ENCODE measurements at places on chromosomes 7 and 10. TPM values are rescaled to one million over a fixed set of nuclear protein-coding genes. Genes with fewer than 3 reads are reported as not detected.

- H3K4me1 ChIP-seq, result no peaks in the 10 kb centered on the region
- DNase-seq, result no peak
- no peak overlapping the region for H3K4me3 ChIP-seq
- no peak overlapping the region for H3K27ac ChIP-seq
- no peaks in the 10 kb centered on the region for H3K27me3 ChIP-seq
- no peaks in the 10 kb centered on the region for H3K36me3 ChIP-seq
These were observed 140.0 kb downstream of the ITGB8 start for GRCh38 chr7:20470726-20471125.

GRCh38 chr10:52453501-52453900 is 139.4 kb downstream of the DKK1 start:
- H3K27ac ChIP-seq, result no peak overlapping the region
- no peaks in the 10 kb centered on the region for H3K4me1 ChIP-seq
- no peaks in the 10 kb centered on the region for H3K36me3 ChIP-seq
- H3K4me3 ChIP-seq, result no peak overlapping the region
- H3K27me3 ChIP-seq, result no peaks in the 10 kb centered on the region

DNA sequence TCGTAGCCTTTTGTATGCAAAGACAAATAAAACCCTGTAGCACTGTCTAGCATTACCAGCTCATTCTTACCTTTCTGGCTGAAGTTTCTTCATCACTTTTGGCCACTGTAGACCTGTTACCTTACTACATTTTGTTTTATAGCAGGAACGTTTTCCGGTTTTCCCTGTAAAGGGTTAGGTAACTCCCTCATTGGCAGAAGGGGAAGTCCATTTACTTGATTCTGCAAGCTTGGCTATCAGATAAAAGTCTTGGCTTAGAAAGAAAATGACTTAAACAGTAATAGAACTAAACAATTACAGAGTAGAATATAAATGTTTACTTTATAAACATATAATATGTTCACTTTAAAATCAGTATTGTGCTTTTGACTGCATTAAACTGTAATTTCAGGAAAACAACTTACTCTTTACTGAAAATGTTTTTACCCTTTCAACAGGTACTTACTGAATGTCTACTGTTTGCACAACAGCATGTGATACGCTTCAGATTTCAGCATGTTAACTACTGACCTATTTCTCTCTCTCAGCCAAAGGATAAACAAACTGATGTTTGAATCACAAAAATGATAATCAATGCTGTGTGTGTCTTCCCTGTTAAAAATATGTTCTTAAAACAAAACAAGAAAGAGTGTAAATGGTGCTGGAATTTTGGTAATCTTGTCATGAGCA is 67.1 kb downstream of the OTUD1 start:
- DNase-seq, result no peak
- no peaks in the 10 kb centered on the region for H3K27me3 ChIP-seq
- no peak overlapping the region for H3K4me3 ChIP-seq
- no peak overlapping the region for H3K27ac ChIP-seq
- no peaks in the 10 kb centered on the region for H3K4me1 ChIP-seq

The C7orf33 gene
- not detected for polyA plus RNA-seq

- DNase-seq, result no peak
- no peaks in the 10 kb centered on the region for H3K4me1 ChIP-seq
- H3K36me3 ChIP-seq, result no peaks in the 10 kb centered on the region
- no peak overlapping the region for H3K4me3 ChIP-seq
These were observed 7.3 kb upstream of the CRPPA start for GRCh38 chr7:16428672-16429071.

- H3K4me1 ChIP-seq, result no peaks in the 10 kb centered on the region
- no peak overlapping the region for H3K4me3 ChIP-seq
- peak overlapping the region; percentile 41 for H3K27ac ChIP-seq
- H3K27me3 ChIP-seq, result no peaks in the 10 kb centered on the region
These were observed 3.4 kb upstream of the IL6 start for GRCh38 chr7:22723637-22724036.

DNA sequence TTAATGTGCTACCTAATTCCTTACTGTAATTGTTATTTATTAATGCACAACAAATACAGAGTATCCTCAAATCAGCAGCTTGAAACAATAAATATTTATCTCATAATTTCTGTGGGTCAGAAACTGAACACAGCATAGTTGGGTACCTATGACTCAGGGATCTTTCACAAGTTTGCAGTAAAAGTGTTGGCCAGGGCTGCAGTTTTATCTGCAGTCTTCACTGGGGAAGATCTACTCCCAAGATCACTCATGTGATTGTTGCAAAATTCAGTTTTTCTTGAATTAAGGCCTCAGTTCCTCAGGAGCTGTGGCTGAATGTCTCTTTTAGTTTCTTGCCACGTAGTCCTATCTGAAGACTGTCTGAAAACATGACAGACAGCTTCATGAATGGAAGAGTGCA is 237.8 kb downstream of the ZWINT start:
- H3K4me1 ChIP-seq, result no peaks in the 10 kb centered on the region
- no peak overlapping the region for H3K27ac ChIP-seq
- no peak for DNase-seq
- no peaks in the 10 kb centered on the region for H3K36me3 ChIP-seq

DNA sequence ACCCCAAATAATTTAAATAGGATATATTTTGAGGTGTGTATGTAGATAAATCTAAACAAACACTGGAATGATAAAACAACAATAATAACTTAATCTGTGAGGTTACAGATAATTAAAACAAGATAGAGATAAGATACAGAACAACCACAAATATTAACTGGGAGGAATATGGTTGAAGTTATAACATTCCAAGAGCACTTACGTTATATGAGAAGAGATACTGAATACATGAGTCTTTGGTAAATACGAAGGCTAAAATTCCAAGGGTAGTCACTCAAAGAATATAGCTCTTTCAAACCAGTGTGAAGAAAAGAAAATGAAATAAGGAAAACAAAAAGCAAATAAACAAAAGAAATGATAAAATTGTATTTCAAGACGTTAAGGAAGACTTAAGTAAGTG is 76.0 kb upstream of the MYO3A start:
- no peak overlapping the region for H3K27ac ChIP-seq
- no peak overlapping the region for H3K4me3 ChIP-seq
- DNase-seq, result no peak

The ENO4 gene
- not detected for polyA plus RNA-seq

The SPDYE5 gene
- not detected for polyA plus RNA-seq

The APBB1IP gene
- polyA plus RNA-seq, result 11.4 TPM

The PLXNA4 gene
- not detected for polyA plus RNA-seq

DNA sequence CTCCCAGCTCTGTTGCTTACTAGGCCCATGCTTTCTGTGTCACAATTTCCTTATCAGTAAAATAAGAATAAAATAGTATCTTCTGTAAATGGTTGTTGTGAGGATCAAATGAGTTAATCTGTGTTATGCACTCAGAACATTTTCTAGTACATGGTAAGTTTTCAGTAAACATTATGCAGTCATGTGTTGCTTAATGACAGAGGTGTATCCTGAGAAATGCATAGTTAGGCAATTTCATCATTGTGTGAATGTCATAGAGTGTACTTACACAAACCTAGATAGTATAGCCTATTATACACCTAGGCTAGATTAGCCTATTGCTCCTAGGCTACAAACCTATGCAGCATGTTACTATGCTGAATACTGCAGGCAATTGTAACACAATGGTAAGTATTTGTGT is 4.4 kb downstream of the PTTG1IP2 start:
- DNase-seq, result no peak
- H3K36me3 ChIP-seq, result no peaks in the 10 kb centered on the region
- no peak overlapping the region for H3K27ac ChIP-seq
- no peaks in the 10 kb centered on the region for H3K4me1 ChIP-seq

DNA sequence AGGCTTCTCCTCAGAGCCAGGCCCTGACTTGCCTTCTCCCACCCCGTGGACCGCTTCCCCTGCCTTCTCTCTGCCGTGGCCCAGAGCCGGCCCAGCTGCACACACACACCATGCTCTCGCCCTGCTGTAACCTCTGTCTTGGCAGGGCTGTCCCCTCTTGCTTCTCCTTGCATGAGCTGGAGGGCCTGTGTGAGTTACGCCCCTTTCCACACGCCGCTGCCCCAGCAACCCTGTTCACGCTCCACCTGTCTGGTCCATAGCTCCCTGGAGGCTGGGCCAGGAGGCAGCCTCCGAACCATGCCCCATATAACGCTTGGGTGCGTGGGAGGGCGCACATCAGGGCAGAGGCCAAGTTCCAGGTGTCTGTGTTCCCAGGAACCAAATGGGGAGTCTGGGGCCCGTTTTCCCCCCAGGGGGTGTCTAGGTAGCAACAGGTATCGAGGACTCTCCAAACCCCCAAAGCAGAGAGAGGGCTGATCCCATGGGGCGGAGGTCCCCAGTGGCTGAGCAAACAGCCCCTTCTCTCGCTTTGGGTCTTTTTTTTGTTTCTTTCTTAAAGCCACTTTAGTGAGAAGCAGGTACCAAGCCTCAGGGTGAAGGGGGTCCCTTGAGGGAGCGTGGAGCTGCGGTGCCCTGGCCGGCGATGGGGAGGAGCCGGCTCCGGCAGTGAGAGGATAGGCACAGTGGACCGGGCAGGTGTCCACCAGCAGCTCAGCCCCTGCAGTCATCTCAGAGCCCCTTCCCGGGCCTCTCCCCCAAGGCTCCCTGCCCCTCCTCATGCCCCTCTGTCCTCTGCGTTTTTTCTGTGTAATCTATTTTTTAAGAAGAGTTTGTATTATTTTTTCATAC is 38.0 kb downstream of the LIMK1 start:
- H3K27ac ChIP-seq, result no peak overlapping the region
- no peaks in the 10 kb centered on the region for H3K27me3 ChIP-seq
- no peaks in the 10 kb centered on the region for H3K4me1 ChIP-seq
- peaks cover 13% of the 10 kb centered on the region for H3K36me3 ChIP-seq

DNA sequence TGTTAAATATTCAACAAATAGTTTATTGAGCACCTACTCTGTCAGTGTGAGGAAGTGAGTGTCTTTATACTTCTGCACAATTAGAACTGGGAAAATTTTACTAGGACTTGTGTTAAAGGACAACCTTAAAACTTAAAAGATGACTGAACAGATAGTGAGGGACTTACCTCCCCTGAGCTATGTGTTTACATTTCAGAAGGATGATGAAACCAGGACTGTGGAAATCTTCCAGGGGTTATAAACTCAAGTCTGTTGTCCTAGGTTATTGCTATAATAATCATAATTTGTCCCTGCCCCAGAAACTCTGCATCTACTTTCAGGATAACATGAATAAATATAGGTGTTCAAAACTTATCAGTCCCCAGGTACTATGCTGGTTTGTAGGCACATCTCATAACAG is 261.0 kb upstream of the MKLN1 start:
- DNase-seq, result no peak
- H3K27ac ChIP-seq, result peak overlapping the region; percentile 62
- no peak overlapping the region for H3K4me3 ChIP-seq
- no peaks in the 10 kb centered on the region for H3K27me3 ChIP-seq
- H3K4me1 ChIP-seq, result peaks cover 56% of the 10 kb centered on the region

DNA sequence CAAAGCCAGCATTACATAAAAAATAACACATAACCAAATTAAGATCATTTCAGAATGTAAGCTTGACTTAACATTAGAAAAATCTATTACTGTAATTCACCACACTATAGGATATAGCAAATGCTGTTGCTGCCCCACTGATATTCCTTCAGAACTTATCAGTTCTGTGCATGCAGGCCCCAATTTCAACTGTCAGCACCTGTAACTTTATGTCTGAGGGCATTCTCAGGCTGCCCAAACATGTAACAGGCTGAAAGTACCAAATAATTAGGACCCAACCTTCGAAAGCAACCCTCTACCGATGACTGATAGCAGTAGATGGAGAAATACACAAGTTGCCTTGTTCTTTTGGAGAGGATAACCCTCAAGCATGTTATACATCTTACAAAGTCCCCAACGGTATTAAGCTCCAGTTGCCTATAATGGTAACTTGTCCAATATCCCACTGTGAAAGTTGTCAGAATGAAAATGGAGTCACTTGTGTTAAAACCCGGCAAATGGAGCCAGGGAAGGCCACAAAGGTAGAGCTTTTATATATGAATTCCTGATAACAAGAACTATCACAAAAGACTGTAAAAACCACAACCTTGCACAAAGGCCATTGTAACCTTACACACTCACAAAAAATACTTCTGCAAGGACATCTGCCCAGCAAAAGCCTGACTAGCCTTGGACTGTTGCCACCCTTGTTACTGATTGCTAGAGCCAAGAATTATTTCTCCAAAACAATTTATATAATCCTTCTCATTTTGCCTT is 66.9 kb upstream of the ZNF746 start:
- no peak overlapping the region for H3K4me3 ChIP-seq
- H3K27me3 ChIP-seq, result no peaks in the 10 kb centered on the region
- peaks cover 5% of the 10 kb centered on the region for H3K36me3 ChIP-seq

DNA sequence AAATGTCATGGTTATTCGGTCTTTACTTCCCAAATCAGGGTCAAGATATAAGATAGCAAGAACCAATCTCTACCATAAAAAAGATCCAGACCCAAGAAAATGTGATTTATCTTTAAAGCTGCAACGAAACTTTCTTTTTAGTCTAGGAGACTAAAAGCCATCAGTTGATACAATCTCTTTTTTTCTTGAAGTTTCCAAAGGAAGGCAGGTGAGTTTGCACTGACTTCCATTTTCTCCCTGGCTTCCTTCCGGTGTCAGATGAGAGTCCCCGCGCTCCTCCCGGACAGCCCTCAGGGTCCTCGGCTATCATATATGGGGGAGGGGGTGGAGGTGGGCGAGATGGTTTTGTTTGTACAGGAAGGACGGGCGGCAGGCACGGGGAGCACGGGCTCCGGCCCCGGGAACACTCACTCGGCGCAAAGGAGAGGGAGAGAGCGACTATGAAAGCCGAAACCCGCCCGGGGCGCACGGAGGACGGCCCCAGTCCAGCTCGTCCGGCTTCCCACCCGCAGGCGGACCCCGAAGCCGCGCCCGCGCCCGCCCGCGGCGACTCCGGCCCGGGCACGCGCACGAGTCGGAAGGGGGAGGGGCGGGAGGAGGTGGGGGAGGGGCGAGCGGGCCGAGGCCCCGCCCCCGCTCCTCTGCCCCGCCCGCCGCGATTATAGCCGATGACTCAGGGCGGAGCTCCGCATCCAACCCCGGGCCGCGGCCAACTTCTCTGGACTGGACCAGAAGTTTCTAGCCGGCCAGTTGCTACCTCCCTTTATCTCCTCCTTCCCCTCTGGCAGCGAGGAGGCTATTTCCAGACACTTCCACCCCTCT is at the start of gene BAG3:
Gene BAG3, plus strand, starts transcription at position 689 of the 822 bp plus-strand sequence. CDS start 296 bp downstream, outside the sequence.
- H3K27me3 ChIP-seq, result no peaks in the 10 kb centered on the region
- peak within 1 kb of the TSS; percentile 100 for H3K27ac ChIP-seq
- peak within 1 kb of the TSS; percentile 99 for H3K4me3 ChIP-seq
- no peaks in the 10 kb centered on the region for H3K36me3 ChIP-seq
- DNase-seq, result peak; percentile 98

The CCDC172 gene
- polyA plus RNA-seq, result not detected
